ENCODE measurements at places on chromosomes 7 and 10. TPM values are rescaled to one million over a fixed set of nuclear protein-coding genes. Genes with fewer than 3 reads are reported as not detected.
A peak's percentile ranks its signal among the peaks of the same experiment; 100 is the strongest.

DNA sequence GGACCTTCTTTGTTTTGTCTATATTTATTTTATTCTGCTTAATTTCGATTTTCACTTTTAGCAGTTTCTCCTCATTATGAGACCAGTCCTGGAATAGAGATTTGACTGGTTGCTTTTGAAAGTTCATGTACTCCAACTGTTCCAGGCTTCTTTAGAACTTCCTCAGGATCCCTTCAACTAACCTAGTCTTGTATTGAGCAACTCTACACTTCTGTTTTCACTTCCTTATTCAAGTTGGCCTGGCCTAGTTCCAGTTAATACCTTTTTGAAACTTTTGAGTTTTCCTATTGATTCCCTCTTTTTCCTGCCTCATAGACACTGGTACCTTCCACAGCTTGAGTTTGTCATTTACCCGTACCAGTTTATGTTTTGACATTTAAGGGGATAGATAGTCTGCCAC is 421.7 kb downstream of the ATRNL1 start:
- DNase-seq: no peak

The FAM185A gene
- 11.4 TPM for total RNA-seq

DNA sequence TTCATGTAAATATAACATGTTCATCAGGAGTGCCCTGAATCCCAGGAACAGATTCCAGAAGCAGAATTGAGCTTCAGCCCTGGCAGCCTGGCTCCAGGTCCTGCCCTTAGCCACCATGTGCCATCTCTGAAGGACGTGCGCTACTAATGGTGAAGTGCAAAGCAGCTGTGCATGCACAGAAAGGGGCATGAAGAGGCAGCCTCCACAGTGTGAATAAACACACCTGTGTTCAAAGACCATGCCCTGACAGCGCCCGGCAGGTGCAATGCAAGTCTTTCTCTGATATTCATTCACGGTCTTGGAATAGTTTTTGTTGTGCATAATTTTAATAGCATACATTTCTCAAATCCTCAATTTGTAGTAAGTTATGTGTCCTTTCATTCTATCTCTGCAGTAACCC is 250.4 kb upstream of the TCERG1L start:
- DNase-seq: no peak

The OPN1SW gene
- not detected for total RNA-seq

GRCh38 chr7:99123571-99124033 is 20.3 kb downstream of the SMURF1 start:
- peak; percentile 58 for DNase-seq

DNA sequence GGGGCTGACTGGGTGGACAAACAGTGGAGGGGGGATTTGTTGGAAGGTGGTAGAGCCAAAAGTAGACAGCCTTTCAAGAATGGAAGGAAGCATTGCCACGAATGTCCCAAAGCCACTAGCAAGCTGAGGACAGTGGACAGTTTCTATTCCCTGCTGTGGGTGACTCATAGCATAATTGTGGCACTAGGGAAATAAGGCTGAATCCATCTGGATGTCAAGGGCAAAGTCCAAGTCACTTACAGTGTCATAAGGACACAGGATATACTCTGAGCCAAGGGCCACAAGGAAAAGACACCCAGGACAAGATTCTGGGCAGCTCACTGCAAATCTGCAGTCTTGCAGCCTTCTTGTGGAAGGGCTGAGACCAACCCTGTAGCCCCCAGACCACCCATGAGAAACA is 79.7 kb downstream of the FRMPD2 start:
- no peak for DNase-seq

DNA sequence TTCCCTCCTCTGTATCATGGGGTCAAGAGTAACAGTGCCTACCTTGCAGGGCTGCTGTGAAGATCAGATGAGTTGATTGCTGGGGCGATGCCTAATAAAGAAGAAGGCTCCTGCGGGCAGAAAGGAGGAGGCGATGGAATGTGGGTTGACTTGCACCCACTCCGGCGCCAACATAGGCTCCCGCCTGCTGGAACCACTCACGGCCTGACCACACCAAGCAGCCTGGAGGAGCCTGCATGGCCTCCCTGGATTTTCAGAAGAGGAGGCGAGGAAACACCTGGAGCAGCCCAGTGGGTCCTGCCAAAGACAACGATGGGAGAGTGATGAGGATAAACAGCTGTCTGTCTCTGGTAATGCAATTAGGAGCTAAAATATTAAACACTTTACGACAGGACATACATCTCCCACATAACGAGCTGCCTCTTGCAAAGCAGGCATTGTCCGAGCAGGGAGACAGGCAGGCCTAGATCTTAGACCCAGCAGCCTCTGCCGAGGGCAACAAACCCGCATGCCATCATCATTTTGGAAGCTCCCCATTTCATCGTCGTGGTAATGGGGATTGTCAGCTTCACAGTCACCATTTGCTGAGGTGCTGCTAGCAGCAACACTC is 302.9 kb upstream of the ZMIZ1 start:
- no peak for DNase-seq

DNA sequence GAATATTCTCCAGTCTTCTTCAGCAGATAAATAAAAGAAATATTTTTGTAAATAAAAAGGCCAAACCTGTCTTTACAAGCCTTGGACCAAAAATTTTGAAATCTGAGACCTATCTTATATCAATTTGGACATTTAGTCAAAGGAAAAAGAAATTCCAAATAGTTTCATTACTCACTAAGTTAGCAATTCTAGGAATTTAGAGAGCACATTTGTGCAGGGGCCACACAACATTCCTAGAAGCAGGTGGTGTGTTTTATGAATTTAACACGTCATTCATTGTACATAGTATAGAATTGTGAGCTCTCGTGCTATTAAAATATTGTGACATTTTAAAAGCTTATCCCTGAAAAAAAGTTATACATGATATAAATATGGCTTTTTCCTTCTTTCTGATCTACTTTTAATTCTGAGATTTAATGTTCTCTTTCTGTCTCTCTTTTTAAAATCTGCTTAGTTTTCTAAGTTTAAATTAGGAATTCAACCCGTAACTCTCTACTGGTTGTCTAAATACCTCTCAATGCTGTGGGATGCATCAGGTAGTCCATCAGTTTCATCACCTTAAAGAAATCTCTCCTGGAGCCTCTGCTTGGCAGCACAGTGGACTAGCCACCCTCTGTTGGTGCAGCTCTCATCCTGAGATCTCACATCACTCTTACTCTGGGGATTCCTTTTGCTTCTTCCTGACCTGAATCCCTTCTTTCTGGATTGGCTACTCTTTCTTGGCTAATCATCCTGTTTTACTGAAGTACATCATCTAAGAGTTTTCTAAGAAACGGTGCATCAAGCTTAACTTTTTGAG is 124.5 kb downstream of the SEMA3E start:
- peak; percentile 67 for DNase-seq

DNA sequence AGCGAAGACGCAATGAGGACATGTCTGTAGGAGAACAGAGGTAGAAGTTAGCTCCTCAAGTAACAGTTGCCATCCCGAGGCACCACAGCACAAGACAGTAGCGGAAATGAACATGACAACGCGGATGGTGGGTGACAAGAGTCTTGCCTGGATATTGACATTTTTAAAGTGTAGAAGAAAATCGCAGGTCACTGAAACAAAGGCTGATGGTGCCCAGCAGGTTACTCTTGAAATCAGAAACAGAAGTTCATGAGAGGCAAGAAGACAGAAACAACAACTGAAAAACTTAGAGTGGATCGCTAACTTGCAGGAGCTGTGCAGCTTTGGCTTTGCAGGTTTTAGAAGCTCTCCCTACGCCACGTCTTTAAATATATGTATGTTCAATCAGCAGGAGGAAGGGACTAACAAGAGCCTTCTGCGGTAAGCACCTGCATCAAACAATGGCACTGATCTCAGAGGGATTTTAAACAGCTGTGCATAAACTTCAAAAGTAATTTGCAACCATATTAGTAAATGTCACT is 1.8 kb downstream of the PRKCQ start:
- DNase-seq: no peak

DNA sequence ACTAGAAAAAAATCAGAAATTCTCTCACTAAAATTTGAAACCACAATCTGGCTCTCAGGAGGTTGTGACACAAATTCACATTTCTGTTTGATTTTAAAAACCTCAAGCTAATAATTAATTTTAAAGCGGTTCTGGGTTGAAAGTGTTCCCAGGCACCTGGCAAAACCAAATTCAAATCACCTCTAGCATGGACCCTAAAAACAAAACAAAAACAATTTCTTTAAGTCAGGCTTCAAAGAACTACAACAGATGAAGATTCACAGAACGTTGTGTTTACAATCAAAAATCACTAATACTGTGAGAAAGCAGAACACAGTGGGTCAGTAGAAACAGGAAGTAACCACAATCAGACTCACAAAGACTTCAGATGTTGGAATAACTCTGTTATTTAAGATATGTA is 7.2 kb upstream of the RELN start:
- no peak for DNase-seq

GRCh38 chr10:125027871-125028869 is 86.2 kb downstream of the ZRANB1 start:
- DNase-seq: peak; percentile 46

GRCh38 chr10:47255033-47255813 is 44.8 kb upstream of the GDF10 start:
- DNase-seq: no peak

GRCh38 chr10:101291331-101292193 is 62.3 kb upstream of the LBX1 start:
- no peak for DNase-seq

The PTN gene
- total RNA-seq: 0.26 TPM

- no peak for DNase-seq
Measured at GRCh38 chr10:122454071-122454470, 382 bp upstream of the ARMS2 start.

GRCh38 chr10:53646525-53646924 is 873.9 kb upstream of the MBL2 start:
- no peak for DNase-seq

DNA sequence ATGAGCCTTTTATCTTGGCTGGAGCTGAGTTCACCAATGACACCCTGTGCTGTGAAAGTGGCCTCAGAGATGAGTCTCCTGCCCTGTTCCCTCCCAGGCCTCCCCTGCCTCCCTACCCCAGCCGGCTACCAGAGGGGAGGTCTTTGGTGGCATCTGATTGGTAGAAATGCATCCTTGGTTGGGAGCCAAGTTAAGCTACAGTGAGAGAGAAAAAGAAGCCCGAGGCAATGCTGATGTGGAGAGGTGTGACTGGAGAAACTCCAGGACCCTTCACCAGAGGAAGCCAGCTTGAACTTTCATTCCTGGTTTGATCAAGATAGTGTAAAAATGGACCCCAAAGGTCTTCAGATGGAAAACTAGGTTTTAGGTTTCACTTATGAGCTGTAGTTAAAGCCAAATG is 191.1 kb upstream of the TCF7L2 start:
- no peak for DNase-seq

- no peak for DNase-seq
Measured at GRCh38 chr10:7518693-7519092, 107.9 kb upstream of the SFMBT2 start.
